ENCODE measurements at places on chromosomes 5 and 9.

DNA sequence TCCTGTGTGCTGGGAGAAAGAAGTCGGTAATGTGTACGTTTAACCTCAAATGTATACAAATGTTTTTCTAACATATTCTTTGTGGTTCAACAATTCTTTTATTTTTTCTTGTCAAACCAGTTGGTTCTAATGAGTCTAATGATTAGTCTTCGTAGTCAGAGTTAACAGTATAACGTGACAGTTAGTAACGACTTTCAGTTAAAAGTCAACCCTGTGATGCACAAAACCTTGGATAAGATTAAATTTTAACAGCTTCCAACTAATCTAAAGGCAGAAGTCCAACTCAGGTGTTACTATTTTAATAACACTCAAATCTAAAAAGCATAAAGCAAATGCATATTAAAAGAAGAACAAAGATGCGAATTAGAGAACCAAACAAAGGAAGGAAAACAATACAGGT is 47.0 kb downstream of the SEMA6A start:
- no peak for DNase-seq

GRCh38 chr5:72063219-72063819 is 44.0 kb upstream of the MAP1B start:
- peak; percentile 33 for DNase-seq

DNA sequence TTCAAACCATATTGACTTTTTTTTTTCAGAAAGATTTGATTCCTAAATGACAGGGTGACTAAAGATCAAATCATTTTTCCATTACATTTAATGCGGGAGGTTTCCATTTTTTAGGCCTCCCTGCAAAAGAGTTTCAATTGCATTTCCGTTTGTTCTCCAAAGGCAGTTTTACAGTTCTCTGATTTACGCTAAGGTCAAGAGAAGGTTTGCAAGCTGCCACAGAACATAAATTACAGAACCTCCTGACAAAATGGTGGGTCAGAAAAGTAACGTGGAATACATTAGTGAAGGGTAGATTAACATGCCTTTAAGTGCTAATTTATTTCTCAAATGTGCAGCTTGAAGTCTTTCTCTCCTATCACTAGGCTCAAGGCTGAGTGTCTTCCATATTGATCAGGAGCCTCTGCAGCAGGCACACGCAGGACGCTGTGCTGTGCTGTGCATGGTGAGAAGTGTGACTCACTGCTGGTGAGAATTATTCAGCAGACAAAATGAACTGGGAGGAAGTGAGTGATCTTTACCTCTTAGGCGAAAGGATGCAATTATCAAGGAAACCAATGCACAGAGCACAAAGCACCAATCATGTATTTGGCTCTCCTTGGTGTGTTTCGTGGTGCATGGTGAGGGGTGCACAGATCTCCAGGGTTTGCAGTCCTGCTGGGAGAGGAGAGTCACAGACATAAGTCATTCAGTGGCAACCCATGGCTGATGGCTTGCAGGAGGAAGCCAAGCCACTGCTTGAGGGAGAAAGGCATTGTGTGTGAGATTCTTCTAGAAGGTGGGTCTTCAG is 136.3 kb downstream of the TENT4A start:
- DNase-seq = peak; percentile 39

- DNase-seq = no peak
Observed at GRCh38 chr5:148934895-148935400, 108.5 kb downstream of the ADRB2 start.

DNA sequence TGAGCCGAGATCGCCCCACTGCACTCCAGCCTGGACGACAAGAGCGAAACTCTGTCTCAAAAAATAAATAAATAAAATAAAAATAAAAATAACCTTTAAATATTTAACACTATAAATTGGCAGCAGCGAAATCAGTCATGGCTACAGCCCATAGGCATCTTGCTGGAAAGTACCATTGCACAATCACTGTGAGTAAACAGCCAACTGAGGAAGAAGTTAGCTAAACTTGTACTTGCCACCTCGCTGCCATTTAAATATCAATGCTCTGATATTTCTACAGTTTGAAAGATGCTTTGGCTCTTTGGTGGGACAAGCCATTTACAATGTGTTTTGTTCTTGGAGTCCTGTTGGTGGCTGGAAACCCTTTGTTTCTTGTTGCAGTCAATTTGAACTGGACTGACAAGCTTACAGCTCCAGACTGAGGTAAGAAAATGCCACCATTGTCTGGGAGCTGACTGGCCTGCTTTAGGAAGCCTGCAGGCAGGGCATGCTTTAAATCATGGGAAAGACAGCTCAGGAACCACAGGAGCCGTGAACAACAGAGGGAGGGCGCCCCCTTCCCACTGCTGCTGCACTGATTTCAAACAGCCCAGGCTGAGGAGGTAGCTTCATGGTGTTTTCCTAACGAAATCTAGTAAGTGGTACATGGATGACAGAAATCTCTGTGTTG is 322.8 kb upstream of the RFX3 start:
- peak; percentile 17 for DNase-seq

DNA sequence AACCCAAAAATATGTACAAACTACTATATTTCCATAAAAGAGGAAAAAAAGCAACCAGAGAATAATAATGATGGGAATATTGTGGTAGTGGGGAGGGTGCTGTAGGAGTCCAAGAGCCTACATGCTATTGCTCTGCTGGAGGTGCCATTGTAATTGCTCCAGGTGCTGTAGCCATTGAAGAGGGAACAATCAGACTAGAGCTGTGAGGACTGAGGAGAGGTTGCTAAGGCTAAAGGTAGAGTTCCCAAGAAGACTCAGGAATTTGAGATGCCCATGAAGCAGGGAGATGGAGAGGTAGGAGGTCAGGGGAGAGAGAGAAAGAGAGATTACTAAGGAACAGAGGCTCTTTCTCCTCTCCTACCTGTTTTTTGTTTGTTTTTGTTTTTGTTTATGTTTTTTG is 394.0 kb downstream of the DMRTA1 start:
- DNase-seq = no peak

- DNase-seq = no peak
Observed at GRCh38 chr9:128310461-128310860, 11.8 kb downstream of the TRUB2 start.

- peak; percentile 61 for DNase-seq
Observed at GRCh38 chr5:143066556-143067281, 296.5 kb downstream of the ARHGAP26 start.

- DNase-seq = no peak
Observed at GRCh38 chr9:35470894-35471293, 19.0 kb upstream of the RUSC2 start.

DNA sequence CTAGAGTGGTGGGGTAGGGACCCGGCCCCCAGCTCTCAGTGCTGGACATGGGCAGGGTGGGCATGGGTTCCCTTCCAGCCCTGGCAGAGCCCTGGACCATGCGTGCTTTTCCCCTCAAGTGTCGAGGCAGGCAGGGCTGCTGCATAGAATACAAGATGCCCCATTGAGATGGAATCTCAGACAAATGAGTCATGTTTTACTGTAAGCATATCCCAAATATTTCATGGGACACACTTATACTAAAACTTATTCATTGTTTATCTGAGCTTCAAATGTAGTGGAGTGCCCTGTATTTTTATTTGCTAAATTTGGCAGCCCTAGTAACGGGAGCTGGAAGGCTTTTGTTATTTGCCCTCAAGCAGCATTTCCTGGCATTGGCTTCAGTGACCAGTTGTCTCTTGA is 3.2 kb upstream of the RNU6ATAC start:
- DNase-seq = no peak

- no peak for DNase-seq
Observed at GRCh38 chr5:133753856-133754255, 141.5 kb upstream of the FSTL4 start.

- no peak for DNase-seq
Observed at GRCh38 chr5:154986151-154986550, 27.4 kb upstream of the KIF4B start.

DNA sequence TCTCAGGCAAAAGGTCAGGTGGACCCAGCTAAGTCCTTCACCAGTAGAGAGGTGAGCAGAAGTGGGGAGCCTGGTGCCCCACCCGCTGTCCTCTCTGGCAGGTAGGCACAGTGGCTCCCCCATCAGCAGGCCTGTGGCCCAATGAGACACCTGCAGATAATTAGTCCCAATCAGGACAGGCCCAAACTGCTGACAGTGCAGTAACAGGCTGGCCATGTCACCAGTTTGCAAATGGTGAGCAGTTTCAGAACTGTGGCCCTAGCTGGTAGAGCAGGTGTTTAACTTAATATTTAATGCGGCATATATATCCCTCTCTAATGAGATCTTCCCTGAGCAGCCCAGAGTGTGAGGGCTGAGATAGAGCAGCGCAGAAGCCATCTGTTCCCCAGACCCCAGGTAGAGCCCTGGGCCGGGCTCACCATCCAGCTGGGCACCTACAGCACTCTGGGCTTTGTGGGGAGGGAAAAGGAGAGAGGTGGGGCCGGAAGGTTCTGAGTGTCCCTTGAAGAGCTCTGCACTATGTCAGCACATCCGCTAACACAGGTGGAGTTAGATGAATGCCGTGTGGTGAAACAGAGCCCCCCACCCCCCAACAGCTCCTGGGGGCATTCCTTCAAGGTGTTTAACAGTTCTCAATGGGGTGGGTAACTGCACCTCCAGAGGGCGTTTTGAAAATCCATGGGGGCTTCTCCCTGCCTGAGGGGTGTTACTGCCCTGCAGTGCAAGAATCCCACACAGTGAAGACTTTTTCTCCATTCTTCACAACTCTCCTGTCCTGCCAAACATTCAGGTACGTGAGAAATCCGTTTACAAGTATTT is 120.5 kb downstream of the PAX5 start:
- no peak for DNase-seq

DNA sequence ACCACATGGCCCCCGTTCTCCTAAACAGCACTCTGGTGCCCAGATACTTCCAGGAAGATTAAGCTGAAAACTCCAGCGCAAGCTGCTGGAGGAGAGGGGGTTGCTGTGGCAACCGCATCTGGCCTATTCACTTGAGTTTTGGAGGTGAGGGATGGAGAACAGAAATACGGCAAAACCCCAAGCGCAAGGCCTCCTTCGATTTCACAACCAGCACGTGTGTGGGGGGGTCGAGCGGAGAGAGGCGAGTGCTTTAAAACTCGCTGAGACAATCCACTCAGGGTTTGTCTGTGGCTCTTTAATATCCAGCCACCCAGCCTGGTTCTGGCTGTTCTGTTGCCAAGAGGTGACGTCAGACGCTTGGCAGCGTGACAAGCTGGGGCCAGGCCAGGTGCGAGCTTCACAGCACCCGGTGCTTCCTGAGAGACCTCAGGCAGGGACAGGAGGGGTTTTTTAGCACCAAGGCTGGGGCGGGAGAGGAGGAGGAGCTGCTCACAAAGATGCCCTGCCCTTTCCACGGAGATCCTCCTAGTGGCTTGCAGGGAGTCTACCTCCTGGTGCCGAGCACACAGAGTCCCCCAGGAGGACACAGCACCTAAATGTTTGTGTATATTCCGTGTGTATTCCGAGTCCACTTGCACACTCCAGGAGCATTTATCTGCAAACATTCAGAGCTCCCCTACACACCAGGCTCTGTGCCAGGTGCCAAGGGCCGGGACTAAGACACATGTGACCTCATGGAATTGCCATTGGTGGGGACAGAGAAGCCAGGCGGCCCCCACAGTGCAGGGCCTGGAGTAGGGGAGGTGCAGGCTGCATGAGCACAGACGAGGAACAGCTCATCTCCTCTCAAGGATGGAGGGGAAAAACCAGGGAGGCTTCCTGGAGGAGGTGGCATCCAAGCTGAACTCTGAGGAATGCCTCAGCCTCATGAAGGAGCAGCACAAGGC is 194.6 kb downstream of the OLFM1 start:
- peak; percentile 65 for DNase-seq

GRCh38 chr9:100890321-100890720 is 138.2 kb upstream of the PLPPR1 start:
- DNase-seq = no peak

GRCh38 chr9:97512966-97513560 is 11.6 kb downstream of the TMOD1 start:
- DNase-seq = no peak

GRCh38 chr5:90434116-90434714 is 24.7 kb upstream of the CETN3 start:
- DNase-seq = peak; percentile 65

DNA sequence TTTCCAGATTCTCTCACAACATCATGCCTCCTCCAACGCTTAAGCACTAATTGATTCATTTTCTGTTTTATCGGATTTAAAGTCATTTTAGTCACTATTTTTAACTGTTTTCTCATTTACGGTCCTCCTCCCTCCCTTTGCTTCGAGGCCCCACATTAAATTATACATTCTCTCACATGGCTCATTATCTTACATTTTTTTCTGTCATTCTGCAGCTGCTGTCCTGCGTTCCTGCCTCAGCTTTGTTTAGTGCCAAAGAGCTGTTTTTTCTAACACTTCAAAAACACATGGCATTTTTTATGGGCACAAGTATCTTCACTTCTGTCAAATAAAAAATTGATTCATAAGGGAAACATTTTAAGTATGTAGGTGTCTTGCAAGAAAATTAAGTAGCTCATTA is 130.1 kb upstream of the FST start:
- DNase-seq = no peak

- no peak for DNase-seq
Observed at GRCh38 chr9:129748249-129748648, 4.6 kb downstream of the PTGES start.

GRCh38 chr5:76544268-76544926 is 78.8 kb downstream of the F2RL2 start:
- DNase-seq = peak; percentile 84

DNA sequence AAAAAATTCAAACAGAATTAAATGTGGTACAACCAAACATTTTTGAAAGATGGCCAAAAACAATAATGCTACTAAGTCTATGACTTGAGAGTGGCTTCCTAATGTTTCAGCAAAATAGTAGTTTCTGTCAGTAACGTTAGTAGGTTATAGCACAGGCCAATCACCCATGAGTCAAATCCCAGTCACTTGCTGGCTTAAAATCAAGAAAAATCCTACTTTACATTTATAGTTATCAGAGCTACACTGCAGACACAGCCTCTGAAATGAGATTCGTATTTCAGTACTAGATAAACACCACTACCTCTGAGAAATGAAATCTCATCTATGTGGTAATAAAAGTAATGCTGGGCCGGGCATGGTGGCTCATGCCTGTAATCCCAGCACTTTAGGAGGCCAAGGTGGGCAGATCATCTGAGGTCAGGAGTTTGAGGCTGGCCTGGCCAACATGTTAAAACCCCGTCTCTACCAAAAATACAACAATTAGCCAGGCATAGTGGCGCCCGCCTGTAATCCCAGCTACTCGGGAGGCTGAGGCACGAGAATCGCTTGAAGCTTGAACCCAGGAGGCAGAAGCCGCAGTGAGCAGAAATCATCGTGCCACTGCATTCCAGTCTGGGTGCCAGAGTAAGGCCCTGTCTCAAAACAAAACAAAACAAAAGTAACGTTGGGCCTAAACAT is 6.1 kb downstream of the ZDHHC21 start:
- no peak for DNase-seq

GRCh38 chr9:132630116-132630515 is 39.7 kb downstream of the DDX31 start:
- no peak for DNase-seq

Data from activated naive CD4-positive, alpha-beta T cell treated with anti-CD3 and anti-CD28 coated beads for 36 hours (primary cell).